ENCODE measurements at places on chromosomes 5 and 9. TPM values are rescaled to one million over a fixed set of nuclear protein-coding genes. Genes with fewer than 3 reads are reported as not detected.

The RNF130 gene
- total RNA-seq: 10.1 TPM

The TNFSF8 gene
- 23.9 TPM for total RNA-seq

The SPINK4 gene
- total RNA-seq: not detected

- no peak for DNase-seq
Observed at GRCh38 chr9:77013206-77013931, 6.1 kb upstream of the FOXB2 start.

- DNase-seq: no peak
Observed at GRCh38 chr5:109196823-109197160, 213.0 kb downstream of the PJA2 start.

DNA sequence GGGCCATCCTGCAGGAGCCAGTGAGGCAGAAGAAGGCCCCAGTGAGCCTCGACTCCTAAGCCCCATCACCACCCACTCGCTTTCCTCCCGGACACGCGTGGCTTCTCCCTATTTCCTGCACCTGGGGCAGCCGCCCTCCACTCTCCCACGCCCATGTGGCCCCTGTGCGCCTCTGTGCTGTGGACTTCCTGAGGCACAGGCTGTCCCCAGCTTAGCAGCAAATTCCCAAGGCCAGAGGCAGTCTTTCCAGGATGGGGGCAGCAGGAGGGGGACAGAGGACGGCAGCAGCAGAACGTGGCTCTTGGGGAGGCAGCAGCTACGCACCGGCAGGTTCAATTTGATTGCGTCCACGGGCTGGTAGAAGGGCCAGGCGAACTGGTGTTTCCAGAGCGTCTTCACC lies 14.9 kb downstream of the BRD3 start:
- no peak for DNase-seq

GRCh38 chr5:92179651-92180050 lies 796.5 kb upstream of the ARRDC3 start:
- no peak for DNase-seq

- DNase-seq: no peak
Observed at GRCh38 chr5:102527547-102527946, 28.7 kb upstream of the SLCO6A1 start.

DNA sequence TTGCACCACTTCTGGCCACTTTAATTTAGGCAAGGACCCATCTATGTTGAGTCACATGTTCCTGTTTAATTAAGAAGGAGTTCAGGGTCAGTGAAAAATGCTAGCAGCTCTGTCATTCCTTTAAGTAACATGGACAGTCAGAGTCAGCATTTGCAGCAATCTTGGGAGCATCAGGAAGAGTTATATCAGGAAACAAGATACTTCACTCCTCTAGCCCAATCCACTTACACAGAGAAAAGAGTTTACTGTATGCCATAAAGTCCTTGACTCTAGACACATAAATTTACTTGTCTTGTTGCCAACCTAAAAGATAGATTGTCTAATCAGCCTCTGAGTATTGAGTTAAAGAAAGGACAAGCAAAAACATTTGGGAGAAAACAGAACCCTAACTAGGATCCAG lies 266.7 kb downstream of the PJA2 start:
- no peak for DNase-seq

DNA sequence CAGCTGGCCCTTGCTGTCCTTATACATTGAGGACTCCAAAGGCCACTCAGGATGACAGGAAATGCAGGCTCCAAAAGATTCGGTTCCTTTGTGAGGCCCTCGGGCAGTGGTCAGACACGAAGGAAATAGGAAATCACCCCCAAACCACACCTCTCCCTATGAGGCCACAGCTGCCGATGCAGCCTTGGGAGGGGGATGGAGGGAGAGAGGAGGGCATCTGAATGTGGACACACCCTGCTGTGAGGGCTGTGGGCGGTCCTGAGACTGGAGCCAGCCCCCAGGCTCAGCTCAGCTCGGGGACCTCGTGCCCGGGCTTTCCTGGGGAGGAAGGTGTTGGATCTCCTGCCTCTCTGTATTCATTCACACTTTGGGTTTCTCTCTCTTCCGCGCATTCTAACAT lies 2.7 kb upstream of the CLPTM1L start:
- no peak for DNase-seq

DNA sequence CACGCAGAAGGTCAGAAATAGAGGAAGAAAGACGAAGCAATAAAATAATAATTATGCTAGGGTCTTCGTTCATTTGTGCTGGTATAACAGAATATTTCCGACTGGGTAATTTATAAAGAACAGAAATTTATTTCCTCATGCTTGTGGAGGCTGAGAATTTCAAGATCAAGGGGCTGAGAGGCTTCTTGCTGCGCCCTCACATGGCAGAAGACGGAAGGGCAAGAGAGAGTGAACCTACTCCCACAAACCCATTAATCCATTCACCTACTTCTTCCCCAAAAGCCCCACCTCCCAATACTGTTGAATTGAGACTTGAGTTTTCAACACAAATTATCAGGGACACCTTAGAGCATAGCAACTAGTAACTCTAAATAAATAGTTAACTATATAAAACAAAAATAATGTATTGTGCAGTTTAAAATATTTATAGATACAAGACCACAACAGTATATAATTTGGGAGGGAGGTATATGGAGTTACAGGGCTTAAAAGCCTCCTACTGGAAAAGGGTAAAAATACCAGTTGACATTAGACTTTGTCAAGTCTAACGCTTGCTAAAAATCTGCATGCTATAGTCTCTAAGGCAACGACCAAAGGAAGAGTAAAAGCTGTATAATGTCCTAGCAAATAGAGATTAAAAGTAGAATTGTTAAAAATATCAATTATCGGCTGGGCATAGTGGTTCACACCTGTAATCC lies 40.3 kb upstream of the NAA35 start:
- DNase-seq: peak; percentile 63

- peak; percentile 48 for DNase-seq
Observed at GRCh38 chr9:105842023-105842644, 147.8 kb downstream of the TMEM38B start.

- no peak for DNase-seq
Observed at GRCh38 chr5:93395971-93396379, 185.0 kb downstream of the NR2F1-AS1 start.

DNA sequence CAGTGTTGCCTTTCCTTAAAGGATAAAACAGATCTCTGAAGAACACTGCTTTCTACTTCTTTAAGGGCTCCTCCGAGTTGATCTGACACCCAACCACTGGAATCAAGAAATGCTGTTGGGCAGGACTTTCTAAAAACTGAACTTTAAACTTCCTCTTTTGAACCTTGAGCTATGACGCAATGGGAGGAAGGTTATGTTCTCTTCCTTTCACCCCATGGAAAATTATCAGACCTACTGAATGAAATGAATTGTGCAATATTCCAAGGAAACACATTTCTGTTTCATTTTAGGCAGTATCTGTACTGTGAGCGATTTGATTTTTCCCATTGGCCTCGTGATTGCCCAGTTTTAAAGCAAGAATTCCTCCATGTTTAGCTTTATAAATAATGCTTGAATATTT lies 206.0 kb upstream of the PRR16 start:
- no peak for DNase-seq

DNA sequence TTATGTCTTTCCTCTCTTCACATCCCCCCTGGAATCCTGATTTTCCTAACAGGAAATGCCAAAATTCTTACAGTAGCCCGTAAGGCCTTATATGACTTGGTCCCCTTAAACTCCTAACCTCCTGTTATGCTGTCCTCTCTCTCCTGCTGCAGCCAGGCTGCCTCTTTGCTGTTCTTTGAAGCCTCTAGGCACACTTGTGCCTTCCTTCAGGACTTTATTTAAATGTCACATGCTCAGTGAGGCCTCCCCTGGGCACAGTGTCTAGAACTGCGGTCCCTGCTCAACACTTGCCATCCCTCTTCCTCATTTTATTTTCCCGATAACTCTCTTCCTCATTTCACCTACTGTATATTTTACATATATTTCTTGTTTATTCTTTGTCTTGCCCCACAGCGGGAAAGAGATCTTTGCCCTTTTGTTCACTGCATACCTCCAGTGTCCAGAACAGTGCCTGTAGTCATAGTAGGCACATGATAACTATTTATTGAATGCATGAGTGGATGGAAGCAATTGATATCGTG lies 5.5 kb upstream of the SHB start:
- no peak for DNase-seq

DNA sequence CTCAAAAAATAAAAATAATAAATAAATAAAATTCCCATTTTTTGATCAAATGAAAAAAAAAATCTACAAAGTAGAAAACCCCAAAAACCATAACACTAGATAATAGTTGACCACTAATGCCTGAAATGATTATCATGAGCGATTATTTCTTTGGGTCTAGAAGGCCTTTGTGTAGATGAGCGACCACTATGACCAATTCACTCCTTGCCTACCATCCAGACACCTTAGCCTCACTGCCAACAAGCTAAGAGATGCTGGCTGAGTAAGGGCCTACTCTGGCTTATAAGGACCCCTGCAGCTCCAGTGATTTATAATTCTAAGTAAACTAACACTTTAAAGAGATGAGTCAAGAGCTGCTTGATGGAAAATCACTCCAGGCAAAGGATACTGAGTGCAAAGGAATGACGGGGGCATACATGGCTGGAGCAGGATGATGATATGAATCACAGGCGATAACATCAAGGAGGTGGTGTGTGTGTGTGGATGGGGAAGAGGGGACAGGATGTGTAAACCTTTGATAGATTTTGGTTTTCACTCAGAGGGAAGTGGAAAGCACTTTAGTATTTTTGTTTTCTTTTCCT lies 4.8 kb upstream of the F2RL1 start:
- DNase-seq: no peak

DNA sequence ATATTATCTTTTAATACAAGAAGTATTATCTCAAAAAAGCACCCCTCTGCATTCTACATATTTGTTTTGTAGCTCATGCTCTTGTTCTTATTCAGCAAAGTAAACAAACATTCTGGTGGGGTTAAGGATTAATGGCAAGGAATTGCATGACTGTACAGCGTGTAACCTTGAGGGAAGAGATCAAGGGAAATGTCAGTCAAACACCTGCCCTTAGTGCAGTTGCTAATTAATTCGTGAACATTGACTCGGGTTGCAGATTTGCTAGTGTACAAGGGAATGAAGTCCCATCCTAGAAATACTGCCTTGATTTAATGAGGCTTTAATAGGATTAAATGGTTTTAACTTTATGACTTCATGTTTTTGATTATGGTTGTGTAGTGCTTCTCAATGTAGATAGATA lies 1758.1 kb downstream of the MAT2B start:
- DNase-seq: no peak

- no peak for DNase-seq
Observed at GRCh38 chr5:177220576-177220975, 82.9 kb downstream of the RAB24 start.

Data from activated CD8-positive, alpha-beta T cell treated with anti-CD3 and anti-CD28 coated beads for 36 hours (primary cell).